Posterior cingulate gyrus (tissue), 11 donors: ENCODE measurements at places on chromosomes 7 and 10.

DNA sequence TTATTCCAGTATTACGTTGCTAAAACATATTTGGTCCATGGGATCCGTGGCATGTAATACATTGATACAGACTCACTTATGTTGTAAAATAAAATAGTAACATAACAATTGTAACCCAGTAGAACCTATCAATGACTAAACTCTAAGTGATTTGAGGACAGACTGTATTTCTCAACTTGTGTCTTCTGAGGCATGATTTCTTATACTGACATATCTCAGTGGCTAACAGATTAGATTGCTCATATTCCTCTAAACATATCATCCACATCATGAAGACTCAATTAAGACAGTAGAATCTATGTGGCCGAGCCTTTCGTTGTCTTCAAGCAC, 72.3 kb downstream of the CREB5 start:
- no peak for DNase-seq

DNA sequence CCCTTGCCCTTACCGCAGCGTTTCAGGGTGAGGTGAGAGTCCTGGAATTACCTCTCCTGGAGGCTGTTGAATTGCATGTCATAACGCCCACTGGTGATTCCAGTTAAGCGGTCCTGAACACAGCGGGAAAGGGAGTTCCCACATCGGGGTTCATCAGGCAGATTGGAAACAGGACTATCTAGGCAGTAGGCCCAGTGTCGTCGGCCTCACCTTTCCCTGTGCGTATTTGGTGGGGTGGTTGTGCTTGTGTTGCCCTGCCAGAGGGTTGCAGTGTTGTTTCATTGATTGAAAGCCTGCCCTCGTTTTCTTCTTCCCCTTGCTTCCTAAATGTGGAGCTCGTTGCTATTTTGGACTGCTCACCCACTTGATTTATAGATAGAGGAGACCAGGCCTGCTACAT, 10.6 kb upstream of the SUN1 start:
- DNase-seq: no peak

- no peak for DNase-seq
Measured at GRCh38 chr7:31890198-31890597, 180.0 kb downstream of the PDE1C start.

DNA sequence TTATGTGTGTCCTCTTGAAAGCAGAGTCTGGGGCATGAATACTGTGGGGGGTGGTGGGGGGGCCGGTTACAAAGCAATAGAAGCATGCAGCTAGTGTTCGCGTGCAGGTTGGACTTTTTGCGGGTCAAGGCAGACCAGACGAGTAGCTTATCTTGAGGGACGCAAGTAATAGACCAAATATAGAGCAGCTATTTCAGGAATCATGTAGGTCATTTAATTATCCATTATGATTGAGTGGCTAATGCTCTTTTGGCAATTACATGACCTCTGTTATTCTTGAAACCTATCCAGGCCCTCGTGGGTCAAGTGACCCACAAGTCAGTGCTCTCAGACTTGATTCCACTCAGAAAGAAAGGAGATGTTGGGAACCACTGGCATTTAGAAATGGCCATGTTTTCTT, 93.0 kb downstream of the BTRC start:
- DNase-seq: no peak

DNA sequence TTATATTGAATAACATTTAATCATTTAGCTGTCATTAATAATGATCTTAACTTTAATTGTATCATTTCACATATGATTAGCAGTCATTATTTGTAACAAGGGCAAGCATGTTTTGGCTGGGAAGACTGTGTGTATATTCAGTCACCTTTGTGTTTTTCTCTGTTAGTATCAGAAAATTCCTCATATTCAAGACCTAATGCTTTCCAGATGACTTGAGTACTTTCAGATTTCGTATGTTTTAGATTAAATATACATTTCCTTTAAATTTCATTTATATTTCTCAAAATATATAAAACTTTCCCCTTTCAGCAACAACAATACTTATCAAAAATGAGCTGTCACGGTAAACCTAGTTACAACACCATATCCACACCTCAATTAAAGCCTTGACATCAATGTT, 6.3 kb upstream of the CACNA2D1 start:
- no peak for DNase-seq

GRCh38 chr10:555281-555680, 134.2 kb downstream of the DIP2C start:
- no peak for DNase-seq

GRCh38 chr10:14491811-14492210, 161.1 kb upstream of the FRMD4A start:
- no peak for DNase-seq

DNA sequence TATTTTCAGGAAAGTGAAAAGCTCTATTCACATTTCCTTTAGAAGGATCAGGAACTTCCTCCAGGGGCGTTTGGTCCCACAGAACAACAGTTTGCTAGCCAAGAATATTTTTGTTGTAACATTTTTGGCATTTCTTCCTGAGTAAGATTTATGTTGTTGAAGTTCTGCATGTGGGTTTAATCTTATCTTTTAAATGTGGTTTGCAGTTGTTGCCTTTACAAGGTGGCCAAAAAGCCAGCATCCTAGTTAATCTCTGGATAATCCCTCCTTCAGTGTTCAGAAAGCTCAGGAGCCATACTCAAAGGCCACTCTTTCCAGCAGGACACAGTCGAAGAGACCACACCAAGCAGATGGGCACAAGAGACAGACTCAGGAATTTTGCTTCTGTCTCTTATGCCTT, 30.0 kb downstream of the SLC26A4 start:
- DNase-seq: no peak

- no peak for DNase-seq
Measured at GRCh38 chr10:22285130-22285529, 31.1 kb upstream of the COMMD3 start.

GRCh38 chr10:48224296-48224695, 50.2 kb downstream of the FRMPD2 start:
- DNase-seq: no peak

- no peak for DNase-seq
Measured at GRCh38 chr10:126670056-126670894, at the start of gene C10orf90. C10orf90 (minus strand) TSS chr10:126670693; CDS start chr10:126670480, 213 bp downstream.

DNA sequence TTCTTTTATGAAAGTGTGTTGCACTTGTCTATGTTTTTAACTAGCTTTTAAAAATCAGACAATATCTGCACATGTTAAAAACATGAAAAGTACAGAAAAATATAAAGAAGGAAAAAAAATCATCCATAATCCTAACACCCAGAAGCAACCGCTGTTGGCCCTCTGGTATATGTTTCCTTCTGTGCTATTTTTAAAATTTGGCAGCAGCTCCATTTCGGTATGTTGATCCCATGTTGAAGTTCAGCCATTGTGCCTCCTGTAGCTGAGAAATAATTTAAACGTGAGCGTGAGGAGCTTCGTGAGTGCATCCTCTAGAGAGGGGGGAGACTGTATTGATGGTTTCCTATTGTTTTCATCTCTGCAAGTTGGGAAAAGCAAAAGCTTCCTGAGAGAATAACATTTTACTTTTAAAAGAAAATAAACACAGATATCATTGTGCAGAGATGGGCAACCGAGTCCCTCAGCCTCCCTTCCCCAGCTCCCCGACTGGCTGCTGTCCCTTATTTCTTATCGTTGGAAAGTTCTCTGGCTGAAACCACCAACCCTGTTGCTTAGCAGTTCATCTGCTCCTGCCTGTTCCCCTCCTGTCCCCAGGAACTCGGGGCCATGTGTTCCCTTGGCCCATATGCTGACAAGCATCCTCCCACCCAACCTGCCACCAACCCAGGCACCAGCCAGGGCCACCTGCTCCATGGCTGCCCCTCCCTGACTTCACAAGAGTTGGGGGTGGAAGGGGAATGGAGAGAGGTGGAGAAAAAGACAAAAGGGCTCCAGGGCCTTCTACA, 499.1 kb upstream of the PODXL start:
- DNase-seq: no peak

DNA sequence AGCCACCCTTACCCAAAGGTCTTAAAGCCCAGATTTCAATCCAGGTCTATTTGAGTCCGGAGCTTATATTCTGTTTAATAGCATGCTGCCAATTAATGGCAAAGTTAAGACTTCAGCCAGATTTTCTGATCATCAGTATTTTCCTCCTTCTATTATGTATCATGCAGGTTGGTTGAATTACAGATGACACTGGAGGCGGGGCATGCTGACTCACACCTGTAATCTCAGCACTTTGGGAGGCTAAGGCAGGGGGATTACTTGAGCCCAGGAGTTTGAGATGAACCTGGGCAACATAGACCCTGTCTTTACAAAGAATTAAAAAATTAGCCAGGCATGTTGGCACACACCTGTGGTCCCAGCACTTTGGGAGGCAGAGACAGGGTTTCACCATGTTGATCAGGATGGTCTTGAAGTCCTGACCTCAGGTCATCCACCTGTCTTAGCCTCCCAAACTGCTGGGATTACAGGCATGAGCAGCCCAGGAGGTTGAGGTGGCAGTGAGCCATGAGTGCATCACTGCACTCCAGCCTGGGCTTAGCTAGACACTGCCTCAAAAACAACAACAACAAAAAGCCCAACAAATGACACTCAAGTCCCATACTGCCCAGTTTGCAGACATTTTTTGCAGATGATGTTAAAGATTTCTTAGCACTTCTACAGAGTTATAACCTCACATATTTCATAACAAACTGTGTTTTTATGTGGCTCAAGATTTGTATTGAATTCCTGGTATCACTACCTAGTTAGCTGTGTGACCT, 62.5 kb downstream of the MCU start:
- DNase-seq: no peak

DNA sequence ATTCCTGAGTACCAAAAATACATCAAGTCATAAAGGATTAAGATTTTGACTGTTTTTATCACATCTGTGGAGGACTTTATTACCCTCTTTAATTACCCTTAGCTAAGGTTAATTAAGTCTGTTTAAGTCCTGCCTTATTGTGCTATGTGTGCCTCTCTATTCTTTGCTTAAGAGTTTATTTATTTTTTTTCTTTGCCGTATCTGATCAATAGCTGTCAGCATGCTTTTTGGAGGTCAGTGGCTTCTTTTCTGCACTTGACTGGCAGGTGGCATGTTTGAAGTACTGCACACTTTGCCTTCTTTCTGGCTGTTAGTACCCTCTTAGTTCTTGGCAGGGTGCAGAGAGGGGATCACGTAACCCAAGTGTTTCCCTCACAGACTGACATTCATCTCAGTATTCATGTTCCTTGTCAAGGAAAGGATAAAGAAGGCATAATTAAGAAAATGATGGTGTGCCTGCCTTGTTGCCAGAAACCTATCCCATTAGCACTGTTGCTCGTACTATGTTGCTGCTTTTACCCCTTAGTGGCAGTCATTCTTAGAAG, 225.8 kb downstream of the EXOC4 start:
- DNase-seq: no peak

- no peak for DNase-seq
Measured at GRCh38 chr10:109929501-109930219, 6.3 kb upstream of the XPNPEP1 start.

GRCh38 chr10:104778371-104778770, 137.3 kb downstream of the SORCS3 start:
- DNase-seq: no peak

- DNase-seq: no peak
Measured at GRCh38 chr7:155918720-155919390, 106.6 kb upstream of the SHH start.

- DNase-seq: no peak
Measured at GRCh38 chr10:60135020-60135419, 228.7 kb upstream of the CCDC6 start.

GRCh38 chr7:30969604-30969970, 5.8 kb downstream of the GHRHR start:
- DNase-seq: no peak

DNA sequence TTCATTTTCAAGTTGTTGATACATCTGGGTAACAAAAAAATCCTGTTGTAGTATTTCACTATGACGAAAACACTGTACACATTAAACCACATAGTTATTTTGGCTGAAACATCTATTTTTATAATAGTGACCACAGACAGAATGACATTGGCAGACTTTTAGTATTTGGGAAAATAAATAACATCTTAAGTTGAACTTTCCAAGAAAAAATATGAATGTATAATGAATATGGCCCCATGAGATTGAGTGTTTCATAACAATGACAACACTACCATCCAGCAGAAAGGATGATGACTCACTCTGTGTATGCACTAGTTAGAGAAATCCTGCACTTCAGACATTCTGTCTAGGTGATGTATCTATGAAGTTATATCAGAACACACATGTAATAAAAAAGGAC, 118.1 kb downstream of the SEMA3D start:
- no peak for DNase-seq

DNA sequence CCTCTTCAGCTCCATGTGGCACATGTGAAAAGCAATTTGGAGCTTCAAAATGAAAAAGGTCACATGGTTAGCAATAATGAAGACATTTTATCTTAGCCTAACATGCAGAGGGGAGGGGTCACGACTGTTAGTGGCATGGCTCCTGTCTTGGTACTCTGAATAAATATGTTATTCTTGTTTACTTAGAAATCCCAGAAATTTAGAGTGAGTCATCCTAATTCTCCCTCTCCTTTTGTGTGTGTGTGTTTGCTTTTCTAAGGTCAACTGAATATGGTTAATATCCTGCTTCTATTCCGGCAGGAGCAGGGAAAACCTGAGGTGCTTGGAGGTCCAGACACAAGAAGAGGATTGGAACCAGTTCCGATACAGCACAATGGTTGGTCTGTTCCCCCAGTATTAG, 17.6 kb downstream of the BCCIP start:
- no peak for DNase-seq

DNA sequence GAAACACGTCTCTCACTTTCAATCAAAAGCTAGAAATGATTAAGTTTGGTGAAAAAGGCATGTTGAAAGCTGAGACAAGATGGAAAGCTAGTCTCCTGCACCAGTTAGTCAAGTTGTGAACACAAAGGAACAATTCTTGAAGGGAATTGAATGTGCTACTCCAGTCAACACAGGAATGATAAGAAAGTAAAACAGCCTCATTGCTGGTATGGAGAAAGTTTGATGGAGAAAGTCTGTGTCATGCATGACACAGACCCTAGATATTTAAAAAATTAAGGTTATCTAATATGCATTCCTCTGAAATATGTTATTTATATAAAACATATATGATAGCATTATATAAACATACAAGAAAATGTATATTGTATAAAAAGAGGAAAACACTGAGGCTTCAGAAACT, 699.4 kb upstream of the FZD8 start:
- no peak for DNase-seq

DNA sequence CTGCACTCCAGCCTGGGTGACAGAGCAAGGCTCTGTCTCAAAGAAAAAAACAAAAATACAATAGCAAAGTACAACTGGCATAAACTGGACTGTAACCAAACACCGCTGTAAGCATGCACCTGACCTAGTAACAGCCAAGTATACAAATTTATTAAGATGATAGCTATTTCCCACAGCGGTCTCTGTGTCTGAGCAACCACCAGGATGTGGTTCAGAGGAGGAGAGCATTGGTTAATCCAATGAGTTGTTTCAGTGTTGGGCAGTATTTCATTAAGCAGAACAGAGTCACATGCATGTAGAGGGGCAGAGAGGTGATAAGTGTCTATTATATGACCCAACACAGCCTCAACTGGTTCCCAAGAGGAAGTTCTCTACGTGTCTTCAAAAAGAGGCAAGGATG, 4.0 kb downstream of the SLC16A12 start:
- DNase-seq: no peak

DNA sequence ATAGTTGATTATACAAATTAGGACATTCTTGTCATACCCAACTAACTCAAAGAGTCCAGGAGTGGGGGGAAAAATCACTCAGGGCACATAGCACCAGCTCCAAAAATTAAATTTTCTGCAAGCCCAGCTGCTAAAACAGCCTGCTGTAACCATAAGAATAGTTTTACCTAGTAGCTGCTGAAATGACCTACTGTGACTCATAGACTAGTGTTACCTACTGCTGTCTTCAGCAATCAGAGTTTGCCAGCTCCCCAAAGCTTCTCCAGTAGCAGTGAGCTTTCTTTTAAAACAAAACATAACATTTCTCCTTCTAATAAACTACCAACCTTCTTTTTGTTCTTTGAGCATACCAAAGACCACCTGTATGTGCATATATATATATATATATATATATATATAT, 4.2 kb upstream of the ARHGAP12 start:
- no peak for DNase-seq
